ENCODE measurements at places on chromosomes 5 and 9.

GRCh38 chr5:78360674-78360923 is 182 bp downstream of the SCAMP1 start:
- no peak for DNase-seq

- no peak for DNase-seq
These were observed 9.1 kb downstream of the PRDM6 start for GRCh38 chr5:123097871-123098735.

DNA sequence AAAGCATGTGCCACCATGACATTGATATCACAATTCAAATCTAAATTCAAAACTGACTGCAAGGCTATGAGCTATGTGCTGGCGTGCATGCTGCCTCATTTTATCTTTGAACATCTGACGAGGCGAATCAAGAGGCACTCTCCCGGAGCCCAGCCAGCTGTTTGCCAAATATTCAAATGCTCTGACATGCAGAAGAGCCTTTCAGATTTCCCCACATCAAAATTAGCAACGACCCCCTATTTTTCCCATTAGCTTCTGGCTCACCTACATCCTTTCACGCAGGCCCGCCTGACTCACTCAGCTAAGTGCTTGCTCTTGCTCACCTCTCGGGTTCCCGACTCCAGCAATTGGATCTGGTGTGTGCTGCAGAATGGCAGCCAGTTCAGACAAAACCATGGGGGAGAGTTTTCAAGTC is 159.0 kb downstream of the NR2F1-AS1 start:
- no peak for DNase-seq

- DNase-seq, result no peak
These were observed 82.1 kb downstream of the MAMDC2 start for GRCh38 chr9:70125621-70126263.

DNA sequence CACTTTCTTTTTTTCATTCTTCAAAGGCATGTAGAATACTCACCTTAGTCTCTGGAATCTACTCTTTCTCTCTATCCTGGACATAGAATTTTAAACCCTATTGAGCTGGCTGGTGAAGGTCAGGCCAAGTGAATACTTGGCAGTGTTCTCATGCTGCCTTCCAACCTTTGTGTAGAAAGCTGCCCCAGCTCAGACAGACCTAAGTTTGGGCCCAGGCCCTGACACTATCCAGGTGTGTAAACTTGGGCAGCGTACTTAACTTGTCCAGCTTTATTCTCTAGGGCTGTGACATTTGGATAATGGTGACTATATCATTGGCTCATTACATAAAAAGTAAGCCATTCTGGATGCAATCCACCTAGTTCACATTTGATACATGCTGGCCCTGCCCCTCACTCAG is 298.3 kb downstream of the IRX1 start:
- DNase-seq, result no peak

DNA sequence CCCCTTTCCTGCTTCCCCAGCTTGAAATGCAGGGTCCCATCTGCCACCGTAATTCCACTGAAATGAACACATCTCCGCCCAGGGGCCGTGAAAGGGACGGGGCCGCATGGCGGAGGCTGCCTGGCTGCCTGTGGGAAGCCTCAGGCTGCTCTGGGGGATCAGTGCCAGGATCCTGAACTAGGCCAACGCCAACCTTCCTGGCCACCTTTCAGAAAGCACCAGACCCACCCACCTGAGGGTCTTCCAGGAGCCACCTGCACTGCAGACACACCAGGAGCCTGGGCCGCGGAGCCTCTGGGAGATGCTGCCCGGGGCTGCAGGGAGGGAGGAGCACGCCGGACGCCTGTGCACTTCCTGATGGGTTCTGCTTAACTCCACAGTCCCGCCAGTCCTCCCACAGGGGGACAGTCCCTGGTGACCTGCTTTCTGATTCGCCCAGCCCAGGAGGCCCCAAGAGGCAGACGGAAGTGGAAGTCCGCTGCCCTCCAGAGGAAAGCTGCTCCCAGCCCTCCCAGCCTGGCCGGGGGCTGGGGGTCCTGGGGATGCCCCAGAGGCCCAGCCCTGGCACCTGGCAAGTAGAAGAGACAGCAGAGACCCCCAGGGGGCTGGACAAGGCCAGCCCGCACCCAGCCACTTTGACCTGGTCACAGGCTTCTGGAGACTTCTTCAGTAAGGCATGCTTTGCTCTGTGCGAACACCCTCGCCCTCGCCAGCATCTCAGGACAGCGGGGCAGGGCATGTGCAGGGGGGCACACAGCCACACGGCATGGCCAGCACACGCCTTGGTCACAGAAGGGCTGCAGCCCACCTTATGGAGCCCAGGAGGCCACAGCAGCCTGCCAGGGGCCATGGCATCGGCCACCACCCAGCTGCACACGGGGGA is at the start of gene CARD9:
Gene CARD9, minus strand, starts transcription at position 370 of the 883 bp plus-strand sequence. CDS start 1,591 bp downstream, outside the sequence.
- no peak for DNase-seq

DNA sequence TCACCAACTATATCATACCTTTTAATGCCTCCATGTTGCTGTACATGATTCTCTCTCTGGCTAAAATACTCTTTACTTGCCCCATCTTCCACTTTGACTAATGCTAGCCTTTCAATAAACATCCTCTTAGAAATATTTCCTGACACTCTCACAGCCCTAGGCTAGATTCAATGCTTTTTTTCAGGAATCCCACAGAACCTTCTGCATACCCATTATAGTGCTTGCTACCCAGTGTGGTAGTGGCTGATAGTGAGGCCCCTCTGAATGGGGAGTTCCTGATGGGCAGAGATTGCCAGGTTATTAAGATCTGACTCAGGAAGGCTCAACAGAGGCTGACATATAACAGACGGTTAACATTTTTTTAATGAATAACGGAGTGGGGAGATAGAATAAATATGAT is 11.6 kb downstream of the SSBP2 start:
- no peak for DNase-seq

GRCh38 chr5:153756540-153756939 is 266.1 kb downstream of the GRIA1 start:
- no peak for DNase-seq

Data from CD4-positive, alpha-beta memory T cell (primary cell).